Esophagus mucosa (tissue), 1 donor: ENCODE measurements at places on chromosomes 1 and 21.
A peak's percentile ranks its signal among the peaks of the same experiment; 100 is the strongest.

- no peak for ATAC-seq
These were observed 404.4 kb upstream of the PBX1 start for GRCh38 chr1:164154622-164155021.

GRCh38 chr1:37272626-37273025 is 201.8 kb upstream of the ZC3H12A start:
- ATAC-seq, result no peak

- ATAC-seq, result no peak
These were observed 16.5 kb downstream of the ATF3 start for GRCh38 chr1:212624976-212625501.

- ATAC-seq, result no peak
These were observed 407.4 kb downstream of the NTNG1 start for GRCh38 chr1:107548276-107548675.

- no peak for ATAC-seq
These were observed 275.5 kb downstream of the RGS7 start for GRCh38 chr1:241081473-241081872.

- peak; percentile 82 for ATAC-seq
These were observed 9.6 kb downstream of the PROK1 start for GRCh38 chr1:110460253-110461220.

- ATAC-seq, result no peak
These were observed 139.3 kb upstream of the EDN2 start for GRCh38 chr1:41623736-41624135.

GRCh38 chr1:20197329-20197791 is 11.0 kb upstream of the PLA2G2C start:
- ATAC-seq, result no peak
